ENCODE measurements at places on chromosomes 3 and 15. TPM values are rescaled to one million over a fixed set of nuclear protein-coding genes. Genes with fewer than 3 reads are reported as not detected.

The GOLGA8G gene
- not detected for total RNA-seq

The DNAH12 gene
- 0.23 TPM for total RNA-seq

The CRABP1 gene
- total RNA-seq = 0.30 TPM

The TNFAIP8L3 gene
- 1.1 TPM for total RNA-seq

The PAQR5 gene
- 0.87 TPM for total RNA-seq

- DNase-seq = no peak
- no peak overlapping the region for H3K27ac ChIP-seq
- H3K4me1 ChIP-seq = no peaks in the 10 kb centered on the region
- peaks cover 10% of the 10 kb centered on the region for H3K27me3 ChIP-seq
Observed at GRCh38 chr15:69713726-69714559, 261.3 kb downstream of the RPLP1 start.

GRCh38 chr3:44827196-44827595, 34.5 kb upstream of the TMEM42 start:
- H3K27me3 ChIP-seq = no peaks in the 10 kb centered on the region
- H3K4me1 ChIP-seq = peaks cover 5% of the 10 kb centered on the region
- H3K4me3 ChIP-seq = no peak overlapping the region
- H3K27ac ChIP-seq = no peak overlapping the region
- H3K36me3 ChIP-seq = peaks cover 4% of the 10 kb centered on the region

DNA sequence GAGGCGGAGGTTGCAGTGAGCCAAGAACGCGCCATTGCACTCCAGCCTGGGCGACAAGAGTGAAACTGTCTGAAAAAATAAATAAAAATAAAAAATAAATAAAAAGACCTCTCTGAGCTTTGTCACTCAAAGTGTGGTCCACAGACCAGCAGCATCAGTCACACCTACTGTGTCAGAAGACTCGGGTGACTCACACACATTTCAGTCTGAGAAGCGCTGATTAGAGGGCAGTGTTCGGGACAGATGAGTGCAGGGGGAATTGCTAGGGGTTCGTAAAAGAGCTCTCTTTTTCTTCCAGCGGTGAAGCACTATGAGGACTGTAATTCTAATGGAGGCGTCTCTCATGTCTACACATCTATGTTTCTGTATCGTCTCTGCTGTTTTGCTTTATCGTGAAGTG, 5.7 kb downstream of the PODXL2 start:
- peaks cover 9% of the 10 kb centered on the region for H3K4me1 ChIP-seq
- no peak for DNase-seq
- no peak overlapping the region for H3K27ac ChIP-seq
- H3K36me3 ChIP-seq = no peaks in the 10 kb centered on the region

GRCh38 chr3:186598108-186598784, 14.6 kb upstream of the AHSG start:
- no peak overlapping the region for H3K27ac ChIP-seq
- no peak overlapping the region for H3K4me3 ChIP-seq
- no peaks in the 10 kb centered on the region for H3K36me3 ChIP-seq
- peak; percentile 88 for DNase-seq

DNA sequence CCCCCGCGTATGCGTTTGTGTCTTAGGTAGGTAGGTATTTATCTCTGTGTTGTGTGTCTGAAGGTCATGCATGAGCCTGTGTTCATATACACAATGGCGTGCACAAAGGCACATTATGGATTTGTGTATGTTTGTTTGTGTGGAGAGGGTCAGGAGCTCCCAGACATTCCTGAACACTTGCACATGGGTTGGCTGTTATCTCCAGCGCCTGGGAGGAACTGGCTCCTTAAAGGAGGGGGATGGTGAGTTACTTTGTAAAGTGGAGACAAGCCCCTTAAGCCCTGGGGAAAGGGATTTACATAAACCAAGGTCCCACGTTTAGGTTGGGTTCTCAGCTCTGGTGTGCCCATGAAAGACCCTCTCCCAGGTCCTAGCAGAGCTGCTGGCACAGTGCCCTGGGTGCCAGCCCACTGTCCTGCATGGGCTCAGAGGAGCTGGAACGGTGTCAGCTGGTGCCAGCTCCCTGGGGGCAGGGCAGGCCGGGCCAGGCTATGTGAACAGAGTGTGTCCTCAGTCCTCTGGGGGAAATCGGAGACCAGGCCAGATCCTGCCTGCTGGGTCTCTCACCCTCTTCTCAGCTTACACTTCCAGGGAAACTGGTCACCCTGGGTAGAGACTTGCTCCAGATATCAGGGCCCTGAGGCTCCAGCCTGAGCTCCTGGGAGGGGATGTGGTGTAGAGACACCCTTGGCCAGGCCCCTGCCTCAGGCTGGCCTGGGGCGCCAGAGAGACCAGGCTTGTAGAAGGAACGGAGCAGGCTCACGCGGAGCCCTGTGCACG, 25.1 kb downstream of the SNX33 start:
- no peaks in the 10 kb centered on the region for H3K27me3 ChIP-seq
- peaks cover 48% of the 10 kb centered on the region for H3K4me1 ChIP-seq
- peak overlapping the region; percentile 96 for H3K27ac ChIP-seq
- H3K4me3 ChIP-seq = no peak overlapping the region
- H3K36me3 ChIP-seq = no peaks in the 10 kb centered on the region

GRCh38 chr3:132486099-132486498, 68.8 kb downstream of the DNAJC13 start:
- no peak overlapping the region for H3K27ac ChIP-seq
- DNase-seq = no peak
- no peak overlapping the region for H3K4me3 ChIP-seq
- H3K27me3 ChIP-seq = no peaks in the 10 kb centered on the region

GRCh38 chr3:120673116-120673515, 8.9 kb downstream of the HGD start:
- DNase-seq = no peak
- H3K4me3 ChIP-seq = no peak overlapping the region
- peaks cover 3% of the 10 kb centered on the region for H3K4me1 ChIP-seq
- H3K27ac ChIP-seq = no peak overlapping the region

DNA sequence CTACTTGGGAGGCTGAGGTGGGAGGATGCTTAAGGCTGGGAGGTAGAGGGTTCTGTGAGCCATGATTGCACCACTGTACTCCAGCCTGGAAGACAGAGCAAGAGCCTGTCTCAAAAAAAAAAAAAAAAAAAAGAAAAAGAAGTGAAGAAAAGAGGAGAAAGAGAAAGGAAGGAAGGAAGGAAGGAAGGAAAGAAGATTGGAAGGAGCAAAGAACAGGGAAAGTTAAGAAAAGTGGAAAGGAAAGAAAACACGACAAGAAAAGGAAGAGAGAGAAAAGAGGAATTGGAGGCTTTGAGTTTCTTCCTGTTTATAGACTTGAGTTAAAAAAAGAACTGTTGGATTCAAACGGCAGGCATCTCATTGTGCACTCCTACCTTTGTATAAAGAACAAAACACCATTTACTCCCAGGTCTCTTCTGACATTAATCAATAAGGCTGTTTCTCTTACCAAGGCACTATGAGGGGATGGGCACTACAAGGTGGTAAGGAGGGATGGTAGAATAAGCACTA, 73.5 kb downstream of the EDEM1 start:
- no peaks in the 10 kb centered on the region for H3K36me3 ChIP-seq
- no peak for DNase-seq
- peaks cover 3% of the 10 kb centered on the region for H3K4me1 ChIP-seq

DNA sequence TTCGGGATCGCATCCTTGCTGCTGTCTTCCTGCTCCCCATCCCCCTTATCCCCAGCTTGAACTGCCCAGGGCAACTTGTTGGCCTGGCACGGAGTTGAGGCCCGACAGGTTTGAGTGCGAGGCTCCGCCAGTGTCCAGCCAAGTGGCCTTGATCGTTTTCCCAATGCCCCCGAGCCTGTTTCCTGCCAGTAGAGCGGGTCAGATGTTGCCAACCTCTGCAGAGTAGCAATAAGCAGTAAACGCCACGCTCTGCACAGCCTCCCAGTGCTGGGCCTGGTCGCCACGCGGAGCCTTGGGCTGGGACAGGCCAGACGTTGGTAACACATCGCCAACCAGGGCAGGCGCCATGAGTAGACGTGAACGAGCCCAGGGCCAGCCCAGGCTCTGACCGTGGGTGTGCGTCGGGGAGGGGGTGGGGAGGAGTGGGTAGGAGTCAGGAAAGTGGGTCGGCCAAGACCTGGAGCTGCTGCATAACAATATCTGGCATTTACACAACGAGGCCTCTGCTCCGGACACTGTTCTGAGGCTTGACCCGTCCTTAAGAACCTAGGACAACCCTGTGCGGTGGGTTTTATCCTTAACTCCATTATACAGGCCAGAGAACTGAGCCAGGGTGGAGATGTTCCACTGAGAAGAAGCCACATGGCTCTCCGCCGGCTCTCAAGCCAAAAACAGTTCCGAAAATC, 444 bp upstream of the ABHD14A start:
- peaks cover 23% of the 10 kb centered on the region for H3K4me1 ChIP-seq
- no peak overlapping the region for H3K27ac ChIP-seq
- no peaks in the 10 kb centered on the region for H3K27me3 ChIP-seq
- DNase-seq = no peak
- H3K36me3 ChIP-seq = no peaks in the 10 kb centered on the region

GRCh38 chr15:35381328-35381727, 164.6 kb downstream of the DPH6 start:
- no peak overlapping the region for H3K27ac ChIP-seq
- no peaks in the 10 kb centered on the region for H3K27me3 ChIP-seq
- H3K4me3 ChIP-seq = no peak overlapping the region
- DNase-seq = no peak
- H3K36me3 ChIP-seq = no peaks in the 10 kb centered on the region
- H3K4me1 ChIP-seq = no peaks in the 10 kb centered on the region

Measured in astrocyte (in vitro differentiated cells and primary cell).